ENCODE measurements at places on chromosomes 11 and 22. TPM values are rescaled to one million over a fixed set of nuclear protein-coding genes. Genes with fewer than 3 reads are reported as not detected.

DNA sequence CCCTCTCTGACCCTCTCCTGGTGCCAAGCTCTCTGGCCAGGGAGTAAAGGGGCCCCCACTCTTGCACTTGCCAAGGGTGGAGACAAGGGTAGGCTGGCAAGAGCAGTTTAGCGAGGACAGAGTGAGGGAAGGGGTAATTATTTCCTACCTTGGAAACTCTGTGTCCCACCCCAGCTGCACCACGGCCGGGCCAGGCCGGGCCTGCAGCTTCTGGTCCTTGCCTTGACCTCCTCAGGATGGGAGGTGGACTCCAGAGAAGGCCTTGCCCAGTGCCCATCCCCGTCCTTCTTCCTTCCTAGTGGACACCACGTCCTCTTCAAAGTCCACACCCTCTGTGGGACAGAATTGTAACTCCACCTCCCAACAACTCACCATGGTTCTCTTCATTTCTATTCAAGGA, 18.4 kb upstream of the OSBPL5 start:
- peaks cover under 1% of the 10 kb centered on the region for H3K4me1 ChIP-seq
- H3K36me3 ChIP-seq, result no peaks in the 10 kb centered on the region
- DNase-seq, result no peak
- H3K4me3 ChIP-seq, result no peak overlapping the region

GRCh38 chr11:91641153-91641552, 583.5 kb upstream of the FAT3 start:
- DNase-seq, result no peak
- no peak overlapping the region for H3K4me3 ChIP-seq
- no peak overlapping the region for H3K27ac ChIP-seq
- no peaks in the 10 kb centered on the region for H3K36me3 ChIP-seq

GRCh38 chr22:48908547-48908946, 919.1 kb downstream of the BRD1 start:
- no peaks in the 10 kb centered on the region for H3K36me3 ChIP-seq
- no peak for DNase-seq
- H3K4me1 ChIP-seq, result no peaks in the 10 kb centered on the region
- no peak overlapping the region for H3K27ac ChIP-seq
- H3K27me3 ChIP-seq, result no peaks in the 10 kb centered on the region

DNA sequence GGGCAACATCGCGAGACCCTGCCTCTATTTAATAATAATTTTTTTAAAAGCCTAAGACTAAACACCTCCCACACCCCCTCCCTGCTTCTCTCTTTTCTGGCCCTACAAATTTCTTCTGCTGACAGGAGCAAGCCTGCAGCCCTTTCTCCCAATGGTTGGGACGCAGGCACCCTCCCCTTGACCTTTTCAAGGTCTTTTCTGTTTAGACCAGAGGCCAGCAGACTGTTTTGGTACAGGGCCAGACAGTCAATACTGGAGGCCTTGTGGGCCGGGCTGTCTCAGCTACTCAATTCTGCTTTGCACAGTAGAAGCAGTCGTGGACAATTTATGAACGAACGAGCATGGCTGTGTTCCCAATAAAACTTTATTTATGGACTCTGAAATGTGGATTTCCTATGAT, 92.3 kb downstream of the SCN3B start:
- no peaks in the 10 kb centered on the region for H3K27me3 ChIP-seq
- no peak overlapping the region for H3K4me3 ChIP-seq
- H3K36me3 ChIP-seq, result no peaks in the 10 kb centered on the region
- DNase-seq, result no peak
- H3K4me1 ChIP-seq, result peaks cover 60% of the 10 kb centered on the region
- H3K27ac ChIP-seq, result no peak overlapping the region

DNA sequence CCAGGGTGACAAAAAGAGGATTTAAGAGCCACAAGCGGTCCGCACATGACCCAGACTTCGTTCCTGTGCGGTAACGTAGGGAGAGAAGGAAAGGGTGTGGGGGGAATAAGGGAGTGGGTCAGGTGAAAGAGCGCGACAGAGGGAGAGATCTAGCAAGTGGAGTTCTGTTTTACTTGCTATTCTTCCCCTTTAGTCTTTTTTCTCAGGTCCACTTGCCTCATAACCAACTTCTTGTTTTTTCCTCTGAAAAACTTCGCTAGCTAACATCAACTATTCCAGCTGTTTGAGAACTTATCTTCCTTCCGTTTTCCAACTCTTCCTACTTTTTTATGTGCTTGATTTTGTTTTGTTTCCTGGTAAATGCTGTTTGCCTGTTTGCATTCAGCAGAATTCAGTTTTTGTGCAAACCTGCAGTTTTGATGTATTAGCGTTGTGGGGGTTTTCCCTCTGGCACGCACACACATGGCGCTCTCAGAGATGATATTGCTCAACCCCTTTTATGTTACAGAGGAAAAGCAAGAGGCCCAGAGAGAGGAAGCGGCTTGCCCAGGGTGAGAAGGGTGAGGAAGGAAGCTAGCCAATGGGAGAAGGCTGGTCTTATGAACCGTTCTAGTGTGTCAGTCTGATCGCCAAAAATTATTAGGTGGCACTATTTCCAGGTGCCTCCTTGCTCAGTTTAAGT, 592 bp upstream of the CTSC start:
- peak overlapping the region; percentile 77 for H3K27ac ChIP-seq
- peak; percentile 29 for DNase-seq
- H3K4me3 ChIP-seq, result peak overlapping the region; percentile 90
- H3K4me1 ChIP-seq, result peaks cover 61% of the 10 kb centered on the region

Gene LIMK2
- total RNA-seq, result 27.1 TPM

Gene PGM2L1
- 3.2 TPM for total RNA-seq

GRCh38 chr11:10050561-10050960, 243.5 kb downstream of the SBF2 start:
- H3K27me3 ChIP-seq, result no peaks in the 10 kb centered on the region
- DNase-seq, result peak; percentile 10
- no peak overlapping the region for H3K4me3 ChIP-seq
- no peaks in the 10 kb centered on the region for H3K36me3 ChIP-seq
- H3K4me1 ChIP-seq, result peaks cover 19% of the 10 kb centered on the region

Gene OR10G7
- not detected for total RNA-seq

DNA sequence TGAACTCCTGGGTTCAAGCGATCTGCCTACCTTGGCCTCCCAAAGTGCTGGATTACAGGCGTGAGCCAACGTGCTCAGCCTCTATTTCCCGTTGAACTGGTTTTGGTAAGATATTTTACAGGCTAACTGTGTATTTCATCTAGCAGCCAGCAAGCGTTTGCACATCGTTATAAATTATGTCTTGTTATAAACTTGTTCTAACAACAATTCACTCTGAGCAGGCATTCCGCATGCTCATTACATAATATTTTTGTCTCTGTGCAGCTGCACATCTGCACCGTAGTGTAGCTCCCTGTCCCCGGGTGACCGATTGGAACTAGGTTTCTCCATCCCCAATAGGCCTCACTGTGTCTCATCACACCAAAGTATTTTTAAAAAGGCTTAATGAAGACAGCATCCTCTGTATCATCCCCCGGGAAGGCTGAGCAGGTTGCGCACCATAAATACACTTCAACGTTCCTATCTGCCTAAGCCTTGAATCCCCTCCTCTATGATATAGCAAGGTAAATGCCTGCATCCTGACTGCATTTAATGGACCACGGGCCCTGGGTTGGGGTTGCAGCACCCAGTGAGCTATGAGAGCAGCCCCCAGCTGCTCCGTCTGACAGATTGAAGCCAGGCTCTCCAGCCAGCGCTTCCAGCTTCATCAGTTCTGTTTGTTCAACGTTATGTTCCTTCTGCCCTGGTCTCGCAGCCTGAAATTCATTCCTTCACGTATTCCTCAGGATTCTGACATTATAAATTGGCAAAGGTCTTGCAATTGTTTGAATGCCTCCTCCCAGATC, 47.7 kb downstream of the TST start:
- no peak overlapping the region for H3K27ac ChIP-seq
- H3K4me3 ChIP-seq, result no peak overlapping the region
- DNase-seq, result no peak

GRCh38 chr11:64120951-64121569, 44.9 kb downstream of the MACROD1 start:
- peak overlapping the region; percentile 79 for H3K4me3 ChIP-seq
- peak; percentile 57 for DNase-seq
- H3K27ac ChIP-seq, result peak overlapping the region; percentile 99

DNA sequence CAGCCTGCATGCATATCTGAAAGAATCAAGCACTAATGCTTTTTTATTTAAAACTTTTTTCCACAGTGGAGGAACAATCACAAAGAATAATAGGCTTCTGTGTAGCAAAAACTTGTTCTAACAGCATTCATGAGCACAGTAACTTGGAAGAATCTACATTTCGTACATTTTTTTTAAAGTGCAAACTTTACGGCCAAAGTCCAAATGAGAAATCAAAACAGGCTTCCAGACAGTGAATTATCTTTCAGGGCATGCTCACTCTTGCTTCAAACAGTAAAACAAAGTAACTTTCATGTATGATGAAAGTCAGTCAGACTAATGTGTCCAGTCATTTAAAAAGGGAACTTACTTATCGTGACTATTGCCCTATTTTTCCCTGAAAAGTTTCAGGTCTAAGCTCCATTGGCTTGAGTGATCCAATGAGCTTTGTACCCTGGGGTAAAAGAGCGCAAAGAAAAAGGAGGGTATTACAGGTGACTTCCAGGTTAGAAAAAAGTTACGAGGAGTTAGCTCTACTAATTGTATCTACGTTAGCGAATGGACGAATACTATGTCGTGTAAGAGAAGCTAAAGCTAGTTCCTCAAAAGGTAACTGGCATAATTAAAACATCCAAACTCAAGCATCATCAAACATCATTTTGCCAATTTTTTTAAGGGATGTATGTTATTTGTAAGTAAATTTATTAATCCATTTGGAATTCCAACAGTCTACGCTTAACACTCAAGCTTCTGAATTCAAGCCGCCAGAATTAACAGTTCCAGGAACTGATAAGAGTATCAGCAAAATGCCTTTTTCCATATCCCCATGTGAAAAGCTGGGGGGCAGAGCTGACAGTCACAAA, 1.7 kb downstream of the PICALM start:
- peak overlapping the region; percentile 100 for H3K27ac ChIP-seq
- H3K4me3 ChIP-seq, result peak overlapping the region; percentile 97
- peaks cover 24% of the 10 kb centered on the region for H3K36me3 ChIP-seq

Gene COX8A
- total RNA-seq, result 511 TPM

DNA sequence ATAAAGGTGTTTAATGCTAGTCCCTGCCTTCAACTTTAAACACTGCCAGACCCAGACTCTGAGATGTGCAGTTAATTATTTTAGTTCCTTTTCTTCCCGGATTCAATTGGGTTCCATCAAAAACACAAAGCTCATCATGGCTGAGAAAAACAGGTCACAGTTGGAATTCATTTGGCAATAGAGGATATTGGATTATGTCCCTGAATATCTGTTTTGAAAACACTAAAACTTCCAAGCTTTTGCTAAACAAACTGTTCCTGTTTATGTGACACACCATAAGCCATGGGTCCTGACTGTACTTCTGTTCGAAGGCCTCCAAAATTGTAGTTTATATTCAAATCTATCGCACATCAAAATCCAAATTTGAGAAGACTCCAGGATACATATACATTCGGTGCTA, 150.7 kb downstream of the TRPC6 start:
- DNase-seq, result no peak
- H3K27me3 ChIP-seq, result no peaks in the 10 kb centered on the region
- H3K4me1 ChIP-seq, result peaks cover 6% of the 10 kb centered on the region
- H3K27ac ChIP-seq, result no peak overlapping the region
- H3K36me3 ChIP-seq, result no peaks in the 10 kb centered on the region
- no peak overlapping the region for H3K4me3 ChIP-seq

GRCh38 chr22:19874307-19875060, 19.8 kb upstream of the GNB1L start:
- H3K4me1 ChIP-seq, result peaks cover 22% of the 10 kb centered on the region
- DNase-seq, result no peak
- H3K4me3 ChIP-seq, result no peak overlapping the region
- H3K36me3 ChIP-seq, result no peaks in the 10 kb centered on the region
- H3K27ac ChIP-seq, result no peak overlapping the region

DNA sequence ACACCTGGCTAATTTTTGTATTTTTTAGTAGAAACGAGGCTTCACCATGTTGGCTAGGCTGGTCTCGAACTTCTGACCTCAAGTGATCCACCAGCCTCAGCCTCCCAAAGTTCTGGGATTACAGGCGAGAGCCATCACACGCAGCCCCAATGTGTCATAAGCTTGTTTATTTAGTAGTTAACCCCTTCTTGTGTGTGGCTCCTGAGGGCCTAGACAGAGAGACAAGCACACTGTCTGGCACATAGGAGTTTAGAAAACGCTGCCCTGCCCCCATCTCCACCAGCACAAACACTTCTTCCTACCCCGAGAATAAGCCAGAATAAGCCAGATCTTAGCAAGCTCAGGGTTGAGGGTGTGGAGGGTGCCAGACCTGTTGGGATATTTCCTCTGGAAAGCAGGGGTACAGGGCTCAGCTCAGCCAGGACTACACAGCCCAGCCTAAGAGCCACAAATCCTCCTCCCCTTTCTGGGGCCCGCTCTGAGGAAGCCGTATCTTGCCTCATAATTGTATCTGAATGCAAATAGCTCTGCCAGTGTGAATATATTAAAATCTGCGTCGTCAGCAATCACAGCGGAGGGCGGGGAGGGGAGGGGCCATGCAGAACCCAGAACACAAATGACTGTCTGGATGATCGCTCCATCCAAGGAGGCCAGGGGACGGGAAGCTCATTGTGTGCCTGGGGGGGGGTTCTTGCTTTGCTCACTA, 247.3 kb downstream of the MN1 start:
- peaks cover 15% of the 10 kb centered on the region for H3K4me1 ChIP-seq
- peaks cover 25% of the 10 kb centered on the region for H3K27me3 ChIP-seq
- no peak overlapping the region for H3K27ac ChIP-seq
- DNase-seq, result no peak
- H3K36me3 ChIP-seq, result no peaks in the 10 kb centered on the region
- H3K4me3 ChIP-seq, result peak overlapping the region; percentile 41

DNA sequence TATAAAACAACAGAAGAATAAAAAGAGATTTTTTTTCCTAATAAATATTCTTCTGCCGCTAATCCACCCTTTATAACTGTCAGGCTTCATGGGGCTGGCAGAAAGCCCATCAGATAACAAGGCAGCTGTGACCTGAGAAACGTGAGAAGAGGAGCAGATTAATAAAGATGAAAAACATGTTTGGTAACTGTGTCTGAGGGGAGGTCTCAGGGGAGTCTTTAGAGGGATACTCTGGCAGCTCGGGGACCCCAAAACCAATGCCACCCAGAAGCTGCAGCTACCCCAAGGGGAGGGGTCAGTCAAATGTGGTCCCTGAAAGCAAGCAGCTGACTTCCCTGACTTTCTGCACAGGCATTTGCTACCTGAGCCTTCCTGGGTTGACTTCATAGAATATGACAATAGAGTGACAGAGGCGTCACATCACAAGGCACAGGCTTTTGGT, 48.4 kb upstream of the POU2AF1 start:
- H3K27me3 ChIP-seq, result peaks cover 51% of the 10 kb centered on the region
- no peak overlapping the region for H3K27ac ChIP-seq
- H3K36me3 ChIP-seq, result no peaks in the 10 kb centered on the region
- H3K4me3 ChIP-seq, result no peak overlapping the region
- DNase-seq, result no peak
- no peaks in the 10 kb centered on the region for H3K4me1 ChIP-seq

GRCh38 chr22:31616315-31616980, 45.6 kb downstream of the PISD start:
- H3K27ac ChIP-seq, result 0 out of 2 replicates have a peak overlapping the region, but pooled peaks have one; percentile 8
- no peak overlapping the region for H3K4me3 ChIP-seq
- no peak for DNase-seq
- H3K27me3 ChIP-seq, result no peaks in the 10 kb centered on the region

- peaks cover 85% of the 10 kb centered on the region for H3K36me3 ChIP-seq
- H3K4me1 ChIP-seq, result peaks cover 27% of the 10 kb centered on the region
- H3K4me3 ChIP-seq, result no peak overlapping the region
- DNase-seq, result no peak
- peaks cover 16% of the 10 kb centered on the region for H3K27me3 ChIP-seq
Observed at GRCh38 chr11:8694137-8694536, 11.5 kb downstream of the RPL27A start.
